ENCODE measurements at places on chromosomes 12 and 14.

DNA sequence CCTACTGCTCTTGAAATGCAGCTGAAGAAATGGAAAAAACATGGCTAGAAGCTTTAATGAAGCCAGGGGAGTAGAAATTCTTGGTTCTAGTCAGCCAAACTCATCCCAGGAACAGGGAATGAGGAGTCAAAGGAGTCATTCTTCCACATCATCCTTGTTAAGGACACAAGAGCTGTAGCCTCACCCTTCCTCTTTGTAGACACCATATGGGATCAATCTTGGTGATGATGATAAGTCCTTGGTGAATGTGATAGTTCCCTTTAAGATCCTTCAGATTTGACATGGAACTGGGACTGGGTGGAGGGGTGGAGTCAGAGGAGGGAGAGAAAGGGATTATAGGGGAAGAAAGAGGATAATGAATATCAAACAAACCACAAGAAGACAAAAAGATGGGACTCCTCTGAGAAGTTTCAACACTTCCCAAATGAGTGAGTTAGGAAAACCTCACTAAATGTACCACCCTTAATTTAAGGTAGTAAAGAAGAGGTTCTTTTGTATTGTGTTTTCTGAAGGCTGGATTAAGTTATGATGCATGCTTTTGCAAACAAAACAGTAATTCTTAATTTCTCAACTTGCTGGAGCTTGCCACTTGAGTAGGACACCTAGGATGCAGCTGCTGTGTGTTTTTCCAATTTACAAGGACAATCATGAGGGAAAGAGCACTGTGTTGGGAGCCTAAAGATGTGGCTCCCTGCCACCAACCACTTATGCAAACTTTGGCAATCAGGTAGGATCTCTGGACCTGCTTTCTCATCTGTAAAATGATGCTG is 104.0 kb downstream of the WIF1 start:
- no peak for DNase-seq

DNA sequence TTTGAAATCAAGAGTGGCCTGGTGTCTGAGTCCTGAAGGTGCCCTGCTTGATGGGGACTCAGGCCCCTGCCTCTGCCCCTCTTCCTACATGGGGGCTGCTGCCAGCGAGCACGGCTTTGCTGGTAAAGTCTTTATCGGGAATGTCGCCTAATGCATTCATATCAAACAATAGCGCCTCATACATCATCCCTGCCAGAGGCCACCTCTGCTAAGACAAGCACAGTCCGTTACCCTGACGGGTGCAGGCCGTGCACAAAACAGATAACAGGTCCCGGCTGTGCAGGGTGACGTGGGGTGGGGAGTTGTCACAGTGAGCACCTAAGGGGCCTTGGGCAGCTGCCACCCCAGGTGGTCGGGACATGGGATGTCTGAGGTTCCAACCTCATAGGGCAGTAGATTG is 68.4 kb upstream of the FAM222A start:
- DNase-seq, result no peak

DNA sequence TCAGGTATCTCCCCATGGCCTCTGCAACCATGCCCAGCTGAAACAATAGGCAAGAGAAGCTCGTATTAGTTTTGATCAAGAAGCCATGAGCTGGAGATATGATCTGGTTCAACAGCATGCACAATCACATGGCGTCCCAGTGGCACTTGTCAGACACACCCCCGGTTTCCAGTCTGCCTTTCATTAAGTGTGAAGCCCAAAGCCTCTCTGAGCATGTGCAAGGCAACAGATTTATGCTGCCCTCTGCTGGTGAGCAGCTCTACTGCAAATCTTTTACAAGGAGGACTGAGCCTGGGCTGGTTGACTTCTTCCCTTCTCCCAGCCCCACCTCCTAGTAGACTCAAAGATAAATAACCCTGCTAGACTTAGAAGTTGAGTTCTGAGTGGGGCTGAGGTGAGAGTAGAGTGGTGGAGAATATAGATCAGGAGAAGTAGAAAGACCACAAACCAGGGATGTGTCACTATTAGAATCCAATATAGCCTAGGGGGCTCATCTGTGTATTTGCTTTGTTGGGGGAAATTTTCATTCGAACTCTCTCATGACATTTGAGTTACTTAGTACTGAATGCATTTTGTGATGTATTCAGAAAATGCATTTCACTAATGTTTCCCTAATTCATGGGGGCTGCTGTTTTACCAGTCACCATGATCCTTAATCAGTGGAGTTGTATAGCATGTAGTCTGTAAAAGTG is 53.7 kb upstream of the MBIP start:
- DNase-seq, result peak; percentile 38

DNA sequence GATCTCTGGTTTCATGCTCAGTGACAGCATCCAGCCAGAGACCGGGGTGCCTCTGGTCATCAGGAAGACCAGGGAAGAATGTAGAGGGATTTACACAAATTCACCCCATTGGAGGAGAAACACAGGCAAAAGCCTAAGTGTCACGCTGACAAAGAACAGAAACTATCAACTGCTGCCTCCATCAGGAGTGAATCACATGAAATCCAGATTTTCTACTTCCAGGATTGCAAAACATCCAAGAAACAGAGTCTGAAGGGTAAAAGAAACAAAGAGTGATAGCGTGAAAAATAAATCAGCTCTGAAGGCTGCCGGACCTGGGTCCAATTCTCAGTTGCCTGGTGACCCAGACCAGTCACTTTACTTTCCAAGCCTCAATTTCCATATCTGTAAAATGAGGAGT is 136.1 kb upstream of the MAP1LC3B2 start:
- DNase-seq, result no peak

DNA sequence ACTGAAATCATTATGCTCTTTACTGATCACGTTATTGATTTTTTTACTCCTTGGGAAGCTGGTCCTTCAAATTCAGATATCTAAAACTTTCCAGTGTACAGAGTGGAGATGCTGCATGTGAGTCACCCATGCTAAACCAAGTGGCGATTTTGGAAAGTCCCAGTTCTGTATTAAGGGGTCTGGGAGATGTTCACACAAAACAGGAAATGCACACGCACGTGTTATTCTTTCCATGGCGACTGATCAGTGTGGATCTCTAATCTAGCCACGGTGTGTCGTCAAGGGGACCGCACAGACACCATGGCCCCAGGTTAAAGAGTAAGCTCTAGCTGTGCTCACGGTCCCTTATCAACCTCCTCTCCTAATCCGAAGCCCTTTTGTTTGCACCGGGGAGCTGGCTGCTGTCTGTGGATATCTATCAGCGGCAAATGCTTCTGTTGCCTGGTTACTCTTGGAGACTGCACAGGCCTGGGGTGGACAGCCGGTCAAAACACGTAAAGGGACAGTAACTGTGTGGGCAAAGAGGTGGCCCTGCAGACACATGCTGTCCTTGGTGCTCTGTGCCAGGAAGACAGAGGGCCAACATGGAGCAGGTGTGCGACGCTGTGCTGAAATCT is 96.6 kb downstream of the RIMBP2 start:
- no peak for DNase-seq

Measured in activated naive CD8-positive, alpha-beta T cell treated with anti-CD3 and anti-CD28 coated beads, Interleukin-2, amount 50 U/mL, for 16 hours (primary cell).